KBM-7 (cell line): ENCODE measurements at places on chromosomes 3 and 15.

- DNase-seq = peak; percentile 72
These were observed 22.4 kb downstream of the PAQR5 start for GRCh38 chr15:69320977-69321554.

DNA sequence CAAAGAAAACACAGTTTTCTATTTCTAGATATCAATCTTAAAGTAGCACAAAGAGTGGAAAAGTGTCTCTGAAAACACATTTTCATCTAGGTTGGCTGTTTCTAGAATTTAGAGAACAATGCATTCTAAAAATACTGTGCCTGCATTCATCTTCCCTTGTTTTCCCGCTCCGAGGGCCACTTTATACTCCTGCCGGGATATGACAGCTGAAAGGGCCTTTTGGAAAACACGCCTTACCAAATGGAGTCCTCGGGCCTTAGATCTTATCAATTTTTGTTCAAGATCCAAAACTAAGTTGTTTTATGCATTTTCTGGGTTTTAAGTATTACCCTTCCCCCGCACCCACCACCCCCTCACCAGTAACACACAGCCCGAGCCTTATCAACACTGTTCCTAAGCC lies 47.9 kb upstream of the ARHGEF3 start:
- no peak for DNase-seq

- no peak for DNase-seq
These were observed 115.7 kb downstream of the TMCC1 start for GRCh38 chr3:129777806-129778205.

GRCh38 chr3:118942671-118943070 lies 92.0 kb downstream of the IGSF11 start:
- no peak for DNase-seq

- no peak for DNase-seq
These were observed 92.1 kb upstream of the PLAAT1 start for GRCh38 chr3:193148688-193149473.

- DNase-seq = no peak
These were observed 449.9 kb upstream of the GOLIM4 start for GRCh38 chr3:168545591-168545990.

GRCh38 chr15:75233504-75234190 lies 24.5 kb upstream of the GOLGA6C start:
- no peak for DNase-seq

GRCh38 chr3:150760431-150761200 lies 2.4 kb downstream of the SIAH2 start:
- DNase-seq = peak; percentile 22

- no peak for DNase-seq
These were observed 1031.7 kb downstream of the MCTP2 start for GRCh38 chr15:95262866-95263564.

- DNase-seq = peak; percentile 75
These were observed 30.5 kb upstream of the SRP14 start for GRCh38 chr15:40069178-40070165.
